ENCODE measurements at places on chromosomes 13 and 19. TPM values are rescaled to one million over a fixed set of nuclear protein-coding genes. Genes with fewer than 3 reads are reported as not detected.

UQCRFS1 gene
- 25.4 TPM for total RNA-seq

SIGLEC9 gene
- not detected for total RNA-seq

LHFPL6 gene
- total RNA-seq, result 174 TPM

NXNL1 gene
- not detected for total RNA-seq

DGKH gene
- 14.5 TPM for total RNA-seq

ZNF816 gene
- total RNA-seq, result 10.6 TPM

DNA sequence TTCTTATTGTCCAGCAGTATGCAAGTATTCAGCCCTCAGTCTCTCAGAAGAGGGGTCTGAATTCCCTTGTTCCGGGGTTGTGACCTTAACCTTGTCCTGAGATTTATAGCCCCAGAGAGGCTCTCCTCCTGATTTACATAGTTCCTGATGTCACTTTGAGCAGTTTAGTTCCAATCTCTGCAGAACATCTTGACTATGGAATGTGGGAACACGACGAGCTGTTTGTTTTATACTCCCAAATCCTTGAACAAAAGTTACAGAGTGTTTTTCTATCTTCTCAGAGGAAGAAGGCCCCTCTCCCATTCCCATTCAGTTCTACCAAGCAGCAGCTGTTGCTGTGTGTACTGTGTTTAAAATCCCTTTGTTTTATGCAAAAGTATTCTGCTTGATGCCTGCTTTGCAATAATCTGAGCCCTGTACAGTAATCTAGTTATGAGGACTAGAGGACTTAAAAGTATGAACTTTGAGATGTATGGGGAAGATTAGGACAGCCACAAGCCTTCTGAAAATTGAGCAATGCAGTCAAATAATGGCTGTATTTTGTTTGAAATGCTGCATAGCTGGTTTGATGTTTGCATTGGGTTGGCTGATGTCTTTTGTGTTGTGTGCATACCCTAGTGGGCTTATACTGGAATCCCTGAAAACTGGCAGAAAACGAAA is 74.7 kb downstream of the KL start:
- no peak for DNase-seq

GRCh38 chr19:10891405-10892086 is 20.2 kb downstream of the CARM1 start:
- no peak for DNase-seq

GRCh38 chr13:57653229-57653989 is 21.9 kb downstream of the PCDH17 start:
- DNase-seq, result no peak

GRCh38 chr13:65488606-65489005 is 1741.5 kb downstream of the PCDH9 start:
- DNase-seq, result no peak

DNA sequence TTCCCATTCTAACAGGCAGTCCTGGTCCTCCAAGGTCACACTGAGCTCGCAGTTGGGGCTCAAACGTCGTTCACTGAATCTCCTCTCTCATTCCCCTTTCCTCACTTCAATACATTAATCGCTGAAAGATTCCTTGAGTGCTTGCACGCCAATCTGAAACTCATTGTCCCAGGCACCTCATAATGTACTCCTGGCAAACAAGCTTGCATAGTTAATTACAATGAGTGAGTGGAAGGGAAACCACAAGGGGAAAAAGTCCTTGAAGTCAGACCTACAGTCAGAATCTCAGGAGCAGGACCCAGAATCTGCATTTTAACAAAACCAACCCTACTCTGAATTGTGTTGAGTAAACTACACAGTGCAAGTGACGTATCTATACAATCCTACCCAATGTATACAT is 86.9 kb downstream of the CRYL1 start:
- no peak for DNase-seq
